Aorta (tissue), 5 donors: ENCODE measurements at places on chromosomes 6 and 20. TPM values are rescaled to one million over a fixed set of nuclear protein-coding genes. Genes with fewer than 3 reads are reported as not detected.

Gene ALDH8A1
- total RNA-seq = 4.1 TPM

GRCh38 chr6:105363100-105363754, 39.7 kb downstream of the PREP start:
- no peak for DNase-seq
- H3K4me3 ChIP-seq = no peak overlapping the region
- H3K4me1 ChIP-seq = no peaks in the 10 kb centered on the region
- H3K27me3 ChIP-seq = no peaks in the 10 kb centered on the region
- peaks cover 1% of the 10 kb centered on the region for H3K36me3 ChIP-seq

- H3K27ac ChIP-seq = no peak overlapping the region
- DNase-seq = no peak
- H3K4me1 ChIP-seq = no peaks in the 10 kb centered on the region
- H3K36me3 ChIP-seq = no peaks in the 10 kb centered on the region
- H3K27me3 ChIP-seq = no peaks in the 10 kb centered on the region
These were observed 116.0 kb upstream of the CITED2 start for GRCh38 chr6:139490482-139490881.

DNA sequence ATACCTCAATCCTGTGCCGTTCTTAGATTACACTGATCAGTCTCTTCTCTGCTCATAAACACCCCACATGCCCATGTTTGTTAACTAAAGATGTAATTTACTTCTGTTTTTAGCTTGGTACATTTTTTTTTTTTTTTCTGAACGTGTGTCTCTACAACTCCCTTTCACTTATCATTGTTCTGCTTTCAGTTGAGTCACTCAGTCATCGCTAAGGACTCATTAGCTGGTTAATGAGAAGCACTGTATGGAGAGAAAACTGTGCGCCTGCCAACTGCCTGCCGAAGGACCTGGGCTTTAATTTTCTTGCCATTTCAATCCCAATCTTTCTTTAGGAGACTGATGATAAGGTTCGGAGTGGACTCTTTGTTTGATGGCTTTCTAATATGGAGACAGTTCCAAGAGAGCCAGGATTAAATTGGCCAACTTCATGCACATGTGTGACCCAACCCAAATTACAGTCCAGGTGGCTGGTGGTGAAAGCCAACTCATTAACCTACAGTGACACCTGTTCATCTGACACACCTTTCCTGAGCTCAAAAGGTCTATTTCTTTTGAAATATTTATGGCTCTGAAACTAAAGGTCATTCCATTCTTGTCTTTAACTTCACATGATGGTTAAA, 334.1 kb downstream of the BCKDHB start:
- H3K4me1 ChIP-seq = no peaks in the 10 kb centered on the region
- no peaks in the 10 kb centered on the region for H3K36me3 ChIP-seq
- H3K4me3 ChIP-seq = no peak overlapping the region
- H3K27ac ChIP-seq = no peak overlapping the region
- no peaks in the 10 kb centered on the region for H3K27me3 ChIP-seq

GRCh38 chr6:166597711-166598440, 11.4 kb upstream of the RAMACL start:
- H3K27me3 ChIP-seq = no peaks in the 10 kb centered on the region
- H3K36me3 ChIP-seq = no peaks in the 10 kb centered on the region
- no peak overlapping the region for H3K4me3 ChIP-seq

GRCh38 chr6:72245565-72245964, 359.2 kb downstream of the RIMS1 start:
- H3K27me3 ChIP-seq = no peaks in the 10 kb centered on the region
- no peaks in the 10 kb centered on the region for H3K4me1 ChIP-seq
- H3K27ac ChIP-seq = no peak overlapping the region

- H3K27me3 ChIP-seq = peaks cover 1% of the 10 kb centered on the region
- H3K27ac ChIP-seq = no peak overlapping the region
- peak overlapping the region; percentile 69 for H3K4me3 ChIP-seq
- DNase-seq = peak; percentile 68
- no peaks in the 10 kb centered on the region for H3K36me3 ChIP-seq
- no peaks in the 10 kb centered on the region for H3K4me1 ChIP-seq
These were observed 23.5 kb upstream of the MAP3K7 start for GRCh38 chr6:90610301-90610750.

- no peaks in the 10 kb centered on the region for H3K36me3 ChIP-seq
- H3K27ac ChIP-seq = no peak overlapping the region
- no peaks in the 10 kb centered on the region for H3K27me3 ChIP-seq
- no peaks in the 10 kb centered on the region for H3K4me1 ChIP-seq
- no peak overlapping the region for H3K4me3 ChIP-seq
These were observed 109.5 kb upstream of the CD93 start for GRCh38 chr20:23195636-23196035.

GRCh38 chr20:50664254-50664653, 27.1 kb downstream of the RIPOR3 start:
- no peak overlapping the region for H3K4me3 ChIP-seq
- no peaks in the 10 kb centered on the region for H3K27me3 ChIP-seq
- H3K36me3 ChIP-seq = no peaks in the 10 kb centered on the region
- DNase-seq = no peak
- no peak overlapping the region for H3K27ac ChIP-seq
